ENCODE measurements at places on chromosomes 3 and 15.

DNA sequence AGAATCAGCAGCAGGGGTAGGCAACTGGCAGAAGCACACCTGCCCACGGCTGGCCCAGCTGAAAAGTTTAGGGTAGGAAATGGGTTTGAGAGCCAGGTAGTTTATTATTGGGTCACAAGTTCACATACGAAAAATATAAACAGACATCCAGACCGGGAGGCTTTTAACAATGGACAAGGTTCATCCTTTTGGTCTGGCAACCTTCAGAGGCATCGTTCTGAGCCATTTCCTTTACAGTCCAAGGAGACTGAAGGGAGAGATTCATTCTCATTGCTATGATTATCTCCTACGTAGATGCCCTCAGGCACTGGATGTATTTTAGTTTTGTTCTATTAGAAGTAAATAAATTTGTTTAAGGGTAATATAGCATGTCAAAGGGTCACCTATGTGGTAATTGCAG is 248.0 kb upstream of the THBS1 start:
- DNase-seq = no peak

- peak; percentile 2 for DNase-seq
Measured at GRCh38 chr3:189355481-189356201, 183.9 kb downstream of the TPRG1 start.

DNA sequence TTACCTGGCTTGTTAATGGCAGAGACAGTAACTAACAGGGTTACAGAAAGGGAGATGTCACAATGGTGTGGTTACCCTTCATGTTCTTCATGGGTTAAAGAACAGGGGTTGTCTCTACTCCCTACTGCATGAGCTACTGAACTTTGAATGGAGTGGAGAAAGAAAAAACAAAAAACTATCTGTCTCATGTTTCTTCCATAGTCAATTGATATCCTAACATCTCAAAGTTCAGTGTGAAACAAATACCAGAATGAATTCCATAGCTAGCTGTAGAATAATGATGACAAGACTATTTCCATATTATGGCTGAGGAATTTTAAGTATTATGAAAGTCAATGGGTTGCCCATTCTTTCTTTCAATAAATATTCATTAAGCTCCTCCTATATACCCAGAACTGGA is 161.3 kb upstream of the LPP start:
- no peak for DNase-seq

DNA sequence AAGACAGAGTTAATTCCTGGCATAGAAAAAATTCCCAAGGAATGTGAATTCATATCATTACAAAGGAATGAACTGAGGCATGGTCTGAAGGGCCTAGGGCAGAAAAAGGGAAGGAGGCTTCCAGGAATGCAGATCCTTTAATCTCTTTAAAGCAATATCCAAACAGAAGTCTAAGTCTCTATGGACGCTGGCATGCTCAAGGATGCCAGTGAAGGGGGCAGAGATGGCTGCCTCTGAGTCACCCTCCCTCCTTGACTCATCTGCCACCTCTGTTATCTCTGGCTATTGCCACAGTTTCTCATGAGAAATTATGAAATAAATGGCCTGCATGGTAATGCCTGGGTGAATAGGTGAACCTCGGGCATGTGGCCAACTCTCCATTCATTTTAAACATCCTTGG is 96.3 kb upstream of the BCL6 start:
- DNase-seq = no peak

DNA sequence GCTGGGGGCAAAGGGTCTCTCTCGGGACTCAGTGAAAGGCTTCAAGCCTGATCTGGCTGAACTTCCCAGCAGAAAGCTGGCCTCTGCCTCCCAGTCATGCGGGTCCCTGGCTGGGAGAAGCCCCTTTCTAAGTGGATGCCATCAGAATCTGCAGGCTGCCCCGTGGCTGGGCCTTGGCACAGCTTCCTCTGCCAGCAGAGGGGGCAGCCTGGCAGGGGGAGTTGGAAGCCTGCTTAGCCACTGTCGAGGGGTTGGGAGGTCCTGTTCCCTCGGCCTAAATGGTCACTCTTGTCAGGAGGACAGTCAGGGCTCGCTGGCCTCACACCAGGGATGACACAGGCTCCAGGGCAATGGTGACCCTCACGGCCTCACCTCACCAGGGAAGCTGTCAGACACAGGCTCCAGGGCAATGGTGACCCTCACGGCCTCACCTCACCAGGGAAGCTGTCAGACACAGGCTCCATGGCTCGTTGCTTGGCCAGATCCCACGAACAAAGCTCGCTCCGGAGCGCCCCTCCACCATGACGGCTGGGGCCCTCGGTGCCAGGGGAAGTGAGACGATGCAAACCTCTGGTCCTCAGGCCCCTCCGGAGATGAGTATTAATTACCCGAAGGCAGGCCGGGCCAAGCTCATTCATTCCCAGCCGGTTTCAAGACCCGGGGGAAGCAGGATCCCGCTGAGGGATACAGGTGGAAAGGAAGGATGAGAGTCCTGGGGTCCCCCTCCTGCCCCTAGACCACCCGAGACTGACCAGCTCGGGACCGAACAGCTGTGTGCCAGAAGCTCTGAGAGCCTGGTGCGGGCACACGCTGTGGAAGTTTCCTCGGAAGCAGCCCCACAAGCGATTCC is 151.0 kb downstream of the CHSY1 start:
- no peak for DNase-seq

Data from stimulated activated CD8-positive, alpha-beta memory T cell treated with anti-CD3 and anti-CD28 coated beads, Interleukin-4, amount 100 ng/mL, for 1 hour (primary cell).